Suppressor macrophage treated with lipopolysaccharide for 4 hours (primary cell): ENCODE measurements at places on chromosomes 7 and 10.
A peak's percentile ranks its signal among the peaks of the same experiment; 100 is the strongest.

GRCh38 chr10:108052981-108053380 lies 888.5 kb upstream of the SORCS1 start:
- DNase-seq = no peak

GRCh38 chr7:25665374-25665773 lies 437.1 kb upstream of the NPVF start:
- no peak for DNase-seq

- peak; percentile 21 for DNase-seq
Measured at GRCh38 chr10:126060261-126060931, 164.0 kb downstream of the FANK1 start.

GRCh38 chr7:135201350-135201749 lies 10.0 kb downstream of the WDR91 start:
- DNase-seq = no peak
